Posterior cingulate gyrus (tissue), 11 donors: ENCODE measurements at places on chromosomes 11 and 22.
A peak's percentile ranks its signal among the peaks of the same experiment; 100 is the strongest.

DNA sequence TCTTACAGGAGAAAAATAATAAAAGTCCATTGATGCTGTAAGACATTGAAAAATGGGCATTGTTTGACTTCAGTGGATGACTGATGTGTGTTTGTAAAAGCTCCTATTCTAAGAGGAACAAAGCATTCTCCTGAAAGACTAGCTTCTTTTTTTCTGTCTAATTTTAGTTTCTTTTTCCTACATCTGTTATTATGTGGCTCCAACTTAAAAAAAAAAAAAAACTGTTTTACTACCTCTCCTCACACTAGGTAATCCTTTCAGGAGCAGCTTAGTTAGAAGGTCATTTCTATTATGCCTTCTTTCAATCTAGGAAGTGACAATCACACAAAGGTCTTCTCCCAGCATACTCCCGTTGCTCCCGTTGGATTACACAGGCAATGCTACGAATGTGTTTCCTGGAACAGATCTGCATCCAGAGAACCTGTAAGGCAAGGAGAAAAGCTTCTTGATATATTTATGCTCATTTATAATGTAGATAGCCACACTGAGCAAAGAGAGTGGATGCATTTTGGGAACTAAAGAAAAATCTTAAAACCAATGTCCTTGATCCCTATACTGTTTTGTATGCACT lies 595.1 kb upstream of the CCDC179 start:
- DNase-seq, result no peak

DNA sequence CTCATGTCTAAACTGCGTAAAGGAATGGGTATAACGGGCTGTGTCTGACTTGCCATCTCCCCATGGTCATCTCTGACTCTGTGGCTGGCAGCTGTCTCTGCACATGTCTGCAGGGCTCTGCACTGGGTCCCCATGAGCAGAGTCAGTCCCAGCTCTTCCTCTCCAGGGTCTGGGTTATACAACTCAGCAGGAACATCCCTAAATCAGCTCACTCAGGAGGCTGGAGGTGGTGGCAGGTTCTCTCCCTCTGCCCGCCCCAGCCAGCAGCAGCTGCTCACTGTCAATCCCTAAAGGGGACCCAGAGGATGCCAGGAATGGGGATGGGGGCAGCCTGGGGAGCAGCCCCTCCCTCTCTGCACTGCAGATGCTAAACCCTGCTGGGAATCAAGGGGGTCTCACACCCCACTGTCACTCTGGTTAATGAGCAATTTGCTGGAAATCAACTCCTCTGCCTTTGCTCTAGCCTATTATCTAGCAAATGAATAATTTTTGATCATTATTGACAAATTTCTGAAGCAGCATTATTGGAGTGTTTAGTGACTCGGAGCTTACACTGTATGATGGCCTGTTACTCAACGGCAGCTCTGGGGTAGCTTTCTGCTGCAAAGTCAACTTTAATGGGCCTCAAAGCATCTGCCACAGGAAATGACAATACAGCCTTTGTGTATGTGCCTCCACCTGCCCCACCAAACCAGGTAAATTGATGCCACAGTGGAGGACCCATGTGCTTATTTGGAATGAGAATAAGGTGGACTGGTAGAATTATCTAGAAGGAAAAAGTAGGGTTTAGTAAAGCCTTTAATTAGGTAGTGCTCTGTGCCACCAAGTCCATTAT lies 55.7 kb upstream of the SHANK2 start:
- no peak for DNase-seq

GRCh38 chr22:26558248-26558895 lies 31.6 kb downstream of the TPST2 start:
- DNase-seq, result no peak

GRCh38 chr11:5317292-5317691 lies 6.8 kb downstream of the OR51B2 start:
- no peak for DNase-seq

DNA sequence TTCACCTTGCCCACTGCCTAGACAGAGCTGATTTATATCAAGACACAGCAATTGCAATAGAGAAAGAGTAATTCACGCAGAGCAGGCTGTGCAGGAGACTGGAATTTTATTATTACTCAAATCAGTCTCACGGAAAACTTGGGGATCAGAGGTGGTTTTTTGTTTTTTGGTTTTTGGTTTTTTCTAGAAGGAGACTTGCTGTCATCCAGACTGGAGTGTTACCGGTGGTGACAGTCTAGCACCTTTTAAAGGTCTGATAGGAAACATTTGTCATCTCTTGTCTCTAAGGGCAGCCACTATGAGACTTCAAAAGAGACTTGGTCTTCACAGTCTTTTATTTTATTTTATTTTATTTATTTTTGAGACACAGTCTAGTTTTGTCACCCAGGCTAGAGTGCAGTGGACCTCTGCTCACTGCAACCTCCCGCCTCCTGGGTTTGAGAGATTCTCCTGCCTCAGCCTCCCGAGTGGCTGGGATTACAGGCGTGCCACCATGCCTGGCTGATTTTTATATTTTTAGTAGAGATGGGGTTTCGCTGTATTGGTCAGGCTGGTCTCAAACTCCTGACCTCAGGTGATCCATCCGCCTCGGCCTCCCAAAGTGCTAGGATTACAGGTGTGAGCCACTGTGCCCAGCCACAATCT lies 19.1 kb downstream of the APOBEC3H start:
- DNase-seq, result peak; percentile 16

DNA sequence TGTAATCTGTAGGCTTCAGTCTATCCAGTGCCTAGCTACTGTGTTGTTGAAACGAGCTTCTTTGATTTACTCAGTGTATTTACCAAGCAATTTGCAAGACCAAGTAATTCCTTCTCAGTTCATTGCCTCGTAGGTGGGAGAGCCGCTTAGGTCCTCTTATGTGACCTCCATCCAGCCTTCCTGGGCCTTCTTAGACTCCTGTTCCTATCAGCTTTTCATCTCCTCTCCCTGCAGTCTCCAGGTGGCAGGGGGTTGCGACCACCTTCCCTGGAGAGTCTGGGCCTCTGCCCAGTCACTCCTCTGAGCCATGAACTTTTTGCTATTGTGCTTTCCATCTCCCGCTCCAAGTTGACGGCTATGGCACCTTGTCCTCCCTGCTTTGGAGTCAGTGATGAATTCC lies 251.8 kb downstream of the KIRREL3 start:
- DNase-seq, result no peak
